Activated CD8-positive, alpha-beta memory T cell treated with anti-CD3 and anti-CD28 coated beads for 48 hours (primary cell): ENCODE measurements at places on chromosomes 3 and 15.

DNA sequence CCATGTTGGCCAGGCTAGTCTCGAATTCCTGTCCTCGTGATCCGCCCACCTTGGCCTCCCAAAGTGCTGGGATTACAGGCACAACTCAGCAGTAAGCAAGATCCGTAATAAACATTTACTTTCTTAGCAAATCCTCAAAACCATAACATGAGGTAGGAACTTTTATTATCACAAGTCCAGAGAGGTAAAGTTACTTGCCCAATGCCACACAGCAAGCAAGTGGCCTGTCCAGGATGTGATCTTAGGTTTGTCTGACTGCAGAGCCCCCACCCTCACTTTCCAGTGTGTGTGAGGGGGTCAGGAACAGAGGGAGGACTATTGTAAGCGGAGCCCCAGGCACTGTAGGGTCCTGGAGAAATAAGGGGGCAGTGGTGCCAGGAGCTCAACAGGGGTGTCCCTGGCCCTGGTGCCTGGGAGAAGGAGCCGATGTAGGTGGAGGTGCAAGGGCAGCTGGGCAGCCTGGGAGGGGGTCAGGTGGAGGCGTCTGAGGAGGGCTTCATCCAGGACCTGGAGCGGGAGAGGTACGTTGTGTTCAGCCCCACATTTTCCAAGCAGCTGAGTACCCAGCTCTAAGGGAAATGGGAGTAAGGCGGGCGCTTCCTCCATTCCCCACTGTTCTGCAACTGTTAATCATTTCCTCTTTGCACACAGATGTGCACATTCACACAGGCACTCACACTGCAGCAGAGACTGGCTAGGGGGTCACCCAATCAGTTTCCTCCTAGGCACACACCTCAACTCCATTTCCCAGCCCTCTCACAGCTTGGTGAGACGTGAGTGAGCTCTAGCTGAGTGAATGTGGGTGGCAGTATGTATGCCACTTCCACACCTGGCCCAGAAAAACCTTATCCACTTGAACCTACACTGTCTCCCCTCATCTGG lies 5.9 kb downstream of the RPUSD3 start:
- DNase-seq = no peak

DNA sequence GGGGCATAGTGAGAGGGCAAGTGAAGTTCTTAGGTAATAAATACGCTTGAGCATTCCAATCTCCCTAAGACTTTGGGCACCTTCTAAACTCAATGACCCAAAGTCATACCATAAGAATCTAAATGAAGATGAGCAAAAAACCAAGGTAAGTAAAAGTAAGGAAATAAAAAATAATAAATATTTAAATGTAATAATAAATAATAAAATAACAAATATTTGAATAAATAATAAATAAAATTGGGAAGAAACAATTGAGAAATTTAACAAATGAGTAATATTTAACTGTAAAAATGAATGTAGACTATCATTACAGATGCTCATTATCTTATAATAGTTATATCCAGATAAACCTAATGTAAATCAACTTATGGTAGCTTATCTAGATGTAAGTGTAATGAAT lies 391.7 kb downstream of the WDR72 start:
- no peak for DNase-seq

- no peak for DNase-seq
These were observed 2.1 kb downstream of the SLC41A3 start for GRCh38 chr3:126081618-126082361.

- DNase-seq = no peak
These were observed 42.5 kb downstream of the LYZL4 start for GRCh38 chr3:42367903-42368302.

GRCh38 chr3:52280050-52280461 lies 1.6 kb upstream of the WDR82 start:
- DNase-seq = no peak

GRCh38 chr15:39030291-39031070 lies 465.9 kb upstream of the RASGRP1 start:
- DNase-seq = no peak

GRCh38 chr15:63392361-63393009 lies 10.8 kb upstream of the CA12 start:
- no peak for DNase-seq

- no peak for DNase-seq
These were observed 25.6 kb upstream of the ZNF774 start for GRCh38 chr15:90326441-90326840.

DNA sequence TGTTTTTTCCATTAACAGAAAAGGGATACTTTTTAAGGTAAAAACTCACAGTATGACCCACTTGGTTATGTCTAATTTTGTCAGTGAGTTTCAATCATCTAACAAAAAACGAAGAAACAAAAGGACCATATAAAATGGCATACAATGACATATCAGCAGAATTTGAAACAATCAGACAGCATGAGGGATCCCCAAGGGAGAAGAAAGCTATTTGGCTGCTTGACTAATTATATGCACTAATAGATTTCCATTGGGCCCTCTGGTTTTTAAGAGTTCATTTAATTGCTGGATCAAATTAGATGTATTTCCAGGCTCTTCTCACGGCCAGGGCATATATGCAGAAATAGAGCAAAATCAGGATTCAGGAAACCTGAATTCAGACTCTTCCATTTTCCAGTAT lies 376.4 kb upstream of the GBE1 start:
- DNase-seq = no peak

DNA sequence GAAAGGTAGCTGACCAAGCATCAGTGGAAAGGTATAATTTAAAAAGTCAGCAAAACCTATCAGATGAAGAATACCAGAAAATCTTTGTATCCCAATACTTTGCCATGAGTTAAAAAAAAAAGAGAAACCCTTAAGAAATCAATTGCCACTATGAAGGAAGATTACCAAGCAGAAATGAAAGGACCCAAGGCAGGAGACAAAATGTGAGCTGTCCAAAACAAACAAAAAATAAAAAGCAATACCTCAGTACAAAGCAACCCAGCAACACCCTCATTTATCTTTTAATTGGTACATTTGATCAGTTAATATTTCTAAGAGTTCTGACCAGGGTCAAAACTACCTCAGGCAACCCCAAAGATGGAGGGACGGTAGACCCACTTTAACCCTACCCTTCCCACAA lies 65.3 kb downstream of the MOBP start:
- no peak for DNase-seq

GRCh38 chr3:190594171-190594570 lies 80.3 kb downstream of the IL1RAP start:
- no peak for DNase-seq

GRCh38 chr3:10517627-10518026 lies 12.2 kb upstream of the ATP2B2 start:
- DNase-seq = no peak

DNA sequence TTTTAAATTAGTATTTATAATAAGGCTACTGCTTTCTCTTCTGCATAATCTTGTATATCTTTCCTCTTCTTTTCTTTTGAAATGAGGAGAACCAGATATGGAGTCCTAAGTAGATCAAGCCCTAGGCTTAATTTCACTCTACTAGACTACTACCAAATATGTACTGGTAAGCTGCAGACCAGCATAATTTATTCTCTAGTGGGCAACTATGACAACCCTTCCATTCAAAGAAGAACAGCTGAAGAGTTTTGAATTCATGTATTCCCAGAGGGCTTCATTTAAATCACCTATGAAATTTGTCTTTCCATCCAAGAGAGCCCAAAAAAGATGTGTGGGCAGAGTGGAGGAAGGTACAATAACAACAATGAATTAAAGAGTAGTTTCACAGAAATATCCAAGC lies 10.0 kb downstream of the RAD18 start:
- DNase-seq = no peak

GRCh38 chr3:41867533-41867932 lies 94.4 kb downstream of the ULK4 start:
- DNase-seq = no peak

GRCh38 chr3:98966434-98966833 lies 64.9 kb upstream of the DCBLD2 start:
- no peak for DNase-seq

DNA sequence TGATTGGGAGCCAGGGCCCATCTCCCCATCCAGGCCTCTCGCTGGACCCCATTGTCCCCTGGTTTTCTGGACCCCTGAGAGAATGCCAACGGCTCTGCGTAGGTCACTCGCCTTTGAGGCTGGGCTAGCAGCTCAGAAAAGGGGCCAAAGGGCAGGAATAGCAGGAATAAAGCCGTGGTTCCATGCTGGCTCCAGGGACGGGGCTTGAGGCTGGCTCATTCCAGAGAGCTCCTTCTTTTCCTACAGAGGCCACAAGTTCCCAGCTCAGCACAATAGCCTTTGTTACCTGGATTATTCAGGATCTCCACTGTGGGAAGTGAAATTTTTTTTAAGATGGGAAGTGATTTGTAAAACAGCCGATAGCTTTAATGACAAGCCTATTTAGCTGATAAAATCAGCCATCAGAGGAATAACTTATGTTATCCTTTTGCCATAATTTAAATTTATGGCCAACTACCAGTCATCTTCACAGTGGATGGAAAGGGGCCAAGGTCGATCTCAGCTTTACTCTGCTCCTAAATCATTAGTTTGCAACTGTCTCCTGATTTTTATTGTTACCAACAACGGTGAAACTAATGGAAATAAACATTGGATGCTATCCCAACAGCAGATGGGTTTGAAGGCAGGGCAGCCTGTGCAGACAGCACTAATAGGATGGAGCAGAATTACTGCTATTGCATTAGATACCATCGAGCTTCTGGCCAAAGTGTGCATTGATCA lies 124.3 kb downstream of the TMEM266 start:
- DNase-seq = no peak

DNA sequence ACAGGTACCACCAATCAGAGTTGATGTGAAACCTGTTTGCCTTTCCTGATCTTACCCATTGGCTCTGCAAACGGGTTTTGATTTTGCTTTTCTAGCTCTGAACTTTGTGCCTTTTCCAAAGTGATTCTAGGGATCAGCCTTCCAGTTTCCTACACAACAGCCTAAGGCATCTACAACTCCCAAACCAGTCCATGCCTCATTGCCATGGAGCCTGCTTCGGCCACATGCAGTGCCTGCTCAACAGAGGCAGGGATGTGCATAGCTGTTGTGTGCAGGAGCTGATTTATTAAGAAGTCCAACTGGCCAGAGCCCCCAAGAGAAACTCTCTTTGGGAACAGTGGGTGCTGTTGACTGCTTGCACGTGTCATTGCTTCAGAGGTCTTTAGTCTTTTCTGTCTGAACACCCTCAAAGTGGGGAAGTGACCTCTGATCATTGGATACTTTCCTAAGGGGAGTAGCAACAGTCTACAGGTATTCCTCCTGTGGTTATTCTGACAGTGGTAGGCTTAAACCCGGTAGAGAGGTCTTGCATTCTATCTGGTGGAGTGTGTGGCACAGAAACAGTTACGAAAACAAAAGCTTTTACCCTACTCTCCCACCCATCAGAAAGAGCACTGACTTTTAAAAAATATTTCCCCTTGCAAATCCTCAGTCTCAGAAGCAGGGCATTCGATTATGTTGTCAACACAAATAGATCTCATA lies 36.6 kb upstream of the THSD4 start:
- no peak for DNase-seq

GRCh38 chr3:12231431-12231830 lies 57.4 kb upstream of the PPARG start:
- no peak for DNase-seq

- DNase-seq = no peak
These were observed 18.5 kb downstream of the DENND4A start for GRCh38 chr15:65773386-65774111.

- no peak for DNase-seq
These were observed 240.3 kb upstream of the PEX5L start for GRCh38 chr3:180277041-180277440.

DNA sequence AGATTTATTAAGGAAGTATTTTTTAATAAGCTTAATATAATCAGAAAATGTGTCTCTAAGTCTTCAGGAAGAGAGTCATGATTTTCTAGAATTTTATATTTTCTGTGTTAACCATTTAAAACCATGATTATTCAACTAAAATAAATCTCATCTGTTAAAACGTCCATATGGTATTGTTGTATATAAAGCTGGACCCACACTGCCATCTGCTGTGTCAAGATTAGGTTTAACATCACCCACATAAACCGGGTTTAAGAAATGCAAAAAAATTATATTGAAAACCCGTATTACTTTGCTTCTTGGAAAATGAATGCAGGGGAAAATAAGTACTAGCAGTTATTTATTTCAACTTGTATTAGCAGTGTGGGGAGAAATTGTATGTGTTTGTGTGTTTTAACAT lies 9.5 kb upstream of the CCDC66 start:
- no peak for DNase-seq

DNA sequence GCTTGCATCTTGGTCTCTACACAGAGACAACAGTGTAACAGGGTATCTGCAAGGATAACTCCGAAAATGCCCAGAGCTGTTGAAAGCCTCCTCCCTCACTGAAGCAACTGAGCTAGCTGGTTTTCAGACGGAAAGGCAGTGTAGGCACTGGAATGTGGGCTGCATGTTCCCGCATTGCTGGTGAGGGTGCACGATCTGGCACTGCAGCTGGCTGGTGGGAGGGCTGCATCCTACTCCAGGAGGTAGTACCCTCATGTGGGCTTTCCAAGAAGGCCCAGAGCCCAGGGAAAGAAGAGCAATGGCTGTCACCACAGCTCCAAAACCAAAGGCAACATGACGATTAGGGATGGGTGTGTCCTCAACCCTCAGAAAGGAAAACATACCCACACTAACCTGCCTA lies 28.7 kb upstream of the RPS17 start:
- DNase-seq = no peak

- DNase-seq = no peak
These were observed 23.9 kb downstream of the SLTM start for GRCh38 chr15:58909616-58910015.

DNA sequence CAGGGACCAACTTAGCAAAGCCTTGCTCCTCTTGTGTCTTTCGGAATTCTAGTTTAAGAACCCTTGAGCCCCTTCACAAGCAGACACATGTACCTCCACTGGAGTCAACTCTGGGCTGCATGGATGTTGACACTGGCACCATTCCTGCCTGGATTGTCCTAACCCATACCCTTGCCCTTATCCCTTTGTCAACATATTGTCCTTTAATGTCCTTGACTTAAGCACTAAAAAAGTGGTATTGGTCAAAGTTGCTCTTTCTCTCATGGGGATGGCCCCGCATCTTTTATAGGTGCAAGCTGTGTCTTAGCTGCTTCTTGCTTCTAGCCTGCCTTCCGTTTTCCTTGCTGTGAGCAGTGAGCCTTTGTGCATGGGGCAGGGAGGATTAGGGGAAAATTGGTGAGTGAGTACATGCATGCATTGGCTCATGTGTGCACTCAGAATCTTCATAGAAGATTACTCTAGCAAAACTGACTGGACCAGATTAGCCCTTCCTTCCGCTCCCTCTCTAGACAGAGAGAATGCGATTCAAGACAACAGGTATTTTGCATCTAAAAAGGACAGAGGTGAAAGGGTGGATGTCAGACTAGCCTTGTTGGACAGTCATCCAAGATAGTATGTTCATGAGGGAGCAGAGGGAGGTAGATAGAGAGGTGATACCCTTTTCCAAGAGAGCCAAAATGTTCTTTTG lies 42.4 kb downstream of the TGFBR2 start:
- no peak for DNase-seq

- no peak for DNase-seq
These were observed 38.8 kb downstream of the TBC1D2B start for GRCh38 chr15:78038585-78039247.

DNA sequence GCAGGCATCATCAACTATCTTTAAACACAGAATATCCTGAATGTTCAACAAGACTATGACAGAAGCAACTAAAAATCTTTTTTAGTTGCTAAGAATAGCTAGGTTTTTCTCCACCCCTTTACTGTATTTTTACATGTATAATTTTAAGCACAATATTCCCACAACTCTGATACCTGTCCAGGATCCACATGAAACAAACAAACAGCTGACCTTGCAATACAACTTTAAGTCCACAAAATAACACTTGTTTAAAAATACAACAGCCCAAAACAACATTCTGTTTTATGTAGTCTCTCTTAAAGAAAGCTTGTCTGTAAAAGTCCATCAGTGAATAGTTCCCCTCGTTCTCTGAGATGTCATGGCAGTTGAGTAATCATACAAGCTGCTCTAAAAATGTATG lies 41.1 kb downstream of the IFT57 start:
- DNase-seq = no peak
